Naive B cell (primary cell): ENCODE measurements at places on chromosomes 4 and X. TPM values are rescaled to one million over a fixed set of nuclear protein-coding genes. Genes with fewer than 3 reads are reported as not detected.

LRRC66 gene
- not detected for polyA plus RNA-seq

CCNA2 gene
- 0.08 TPM for polyA plus RNA-seq

FAM90A26 gene
- polyA plus RNA-seq, result not detected

FGD1 gene
- 0.50 TPM for polyA plus RNA-seq

LANCL3 gene
- not detected for polyA plus RNA-seq

NXF2 gene
- not detected for polyA plus RNA-seq

NALF2 gene
- not detected for polyA plus RNA-seq

POF1B gene
- 0.54 TPM for polyA plus RNA-seq

CLDN22 gene
- polyA plus RNA-seq, result not detected

SYNPO2 gene
- polyA plus RNA-seq, result not detected

ADAMTS3 gene
- not detected for polyA plus RNA-seq

PARM1 gene
- polyA plus RNA-seq, result 24.8 TPM

ANOS1 gene
- not detected for polyA plus RNA-seq
